ENCODE measurements at places on chromosomes 16 and 17.

DNA sequence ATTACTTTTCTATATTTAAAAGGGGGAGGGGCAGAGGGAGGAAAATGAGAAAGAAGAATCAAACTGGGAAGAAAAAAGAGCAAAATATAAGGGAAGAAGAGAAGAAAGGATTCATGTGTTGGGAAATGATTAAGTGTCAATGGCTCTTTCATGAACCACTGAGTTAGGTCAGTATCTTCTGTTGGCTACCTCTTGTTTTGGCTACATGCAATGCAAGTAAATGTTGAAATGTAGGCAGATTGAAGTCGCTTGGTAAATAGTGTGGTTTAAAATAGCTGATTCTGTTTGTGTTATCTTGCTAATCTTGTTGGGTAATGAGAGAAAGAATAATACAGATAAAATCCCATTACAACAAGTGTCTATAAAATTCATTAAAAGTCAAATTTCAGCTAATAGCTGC is 27.2 kb downstream of the COX11 start:
- DNase-seq = no peak

DNA sequence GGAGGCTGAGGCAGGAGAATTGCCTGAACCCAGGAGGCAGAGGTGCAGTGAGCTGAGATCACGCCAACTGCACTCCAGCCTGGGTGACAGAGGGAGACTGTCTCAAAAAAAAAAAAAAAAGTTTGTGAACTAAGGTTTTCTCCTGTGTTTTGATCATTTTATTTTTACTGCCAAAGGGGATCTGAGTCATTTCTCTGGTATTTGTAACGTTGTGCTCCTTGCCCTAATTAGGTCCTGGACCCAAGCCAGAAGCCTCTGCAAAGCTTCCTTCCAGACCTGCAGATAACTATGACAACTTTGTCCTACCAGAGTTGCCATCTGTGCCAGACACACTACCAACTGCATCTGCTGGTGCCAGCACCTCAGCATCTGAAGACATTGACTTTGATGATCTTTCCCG is 32.1 kb downstream of the IST1 start:
- DNase-seq = no peak

DNA sequence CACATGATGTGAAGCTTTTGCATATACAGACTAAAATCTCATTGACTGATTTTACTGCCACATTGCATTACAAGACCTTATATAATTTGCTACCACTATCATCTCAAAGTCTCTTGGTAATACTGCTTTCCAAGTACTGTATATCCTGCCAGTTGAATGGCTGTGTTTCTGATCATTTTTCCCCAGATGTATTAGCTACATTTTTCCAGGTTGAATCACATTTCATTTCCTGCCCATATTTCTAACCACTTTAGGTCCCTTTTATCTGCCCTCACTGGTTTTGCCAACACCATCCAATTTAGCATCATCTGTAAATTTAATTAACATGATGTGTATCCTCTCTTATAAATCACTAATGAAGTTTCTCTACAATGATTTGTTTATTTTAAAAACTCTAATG is 365.7 kb upstream of the PMFBP1 start:
- no peak for DNase-seq

DNA sequence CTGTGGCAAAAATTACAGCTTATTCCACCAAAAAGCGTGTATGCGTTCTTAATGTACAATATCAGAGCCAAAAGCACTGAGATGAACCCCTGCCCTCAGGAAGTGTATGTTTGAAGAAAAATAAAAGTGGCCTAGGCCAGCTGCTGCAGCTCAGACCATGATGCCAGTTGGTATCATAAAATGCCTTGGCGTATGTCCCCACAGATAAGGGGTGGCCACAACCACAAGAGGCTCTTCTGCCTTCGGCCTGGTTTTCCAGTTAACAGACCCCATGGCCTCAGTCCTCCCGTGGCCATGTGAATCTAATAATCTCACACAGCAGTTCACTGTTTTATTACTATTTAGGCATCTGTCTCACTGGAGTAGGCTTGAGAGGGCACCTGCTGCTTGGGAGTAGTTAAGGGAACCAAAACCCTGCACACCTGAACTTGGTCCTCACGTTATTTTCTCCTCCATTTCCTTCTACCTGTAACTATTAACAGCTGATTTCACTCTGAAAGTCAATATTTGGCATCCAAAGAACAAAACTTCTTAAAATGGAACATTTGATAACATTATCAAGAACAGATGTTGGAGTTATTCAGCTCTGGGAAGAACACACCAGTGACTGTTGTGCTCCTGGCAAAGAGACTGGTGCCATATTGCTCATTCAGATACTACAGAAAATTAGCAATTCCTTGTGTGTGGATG is 34.8 kb upstream of the ERN1 start:
- DNase-seq = no peak

- DNase-seq = no peak
These were observed 49.4 kb upstream of the CDC42EP4 start for GRCh38 chr17:73360961-73361761.

GRCh38 chr16:72530434-72530833 is 358.5 kb upstream of the PMFBP1 start:
- no peak for DNase-seq

DNA sequence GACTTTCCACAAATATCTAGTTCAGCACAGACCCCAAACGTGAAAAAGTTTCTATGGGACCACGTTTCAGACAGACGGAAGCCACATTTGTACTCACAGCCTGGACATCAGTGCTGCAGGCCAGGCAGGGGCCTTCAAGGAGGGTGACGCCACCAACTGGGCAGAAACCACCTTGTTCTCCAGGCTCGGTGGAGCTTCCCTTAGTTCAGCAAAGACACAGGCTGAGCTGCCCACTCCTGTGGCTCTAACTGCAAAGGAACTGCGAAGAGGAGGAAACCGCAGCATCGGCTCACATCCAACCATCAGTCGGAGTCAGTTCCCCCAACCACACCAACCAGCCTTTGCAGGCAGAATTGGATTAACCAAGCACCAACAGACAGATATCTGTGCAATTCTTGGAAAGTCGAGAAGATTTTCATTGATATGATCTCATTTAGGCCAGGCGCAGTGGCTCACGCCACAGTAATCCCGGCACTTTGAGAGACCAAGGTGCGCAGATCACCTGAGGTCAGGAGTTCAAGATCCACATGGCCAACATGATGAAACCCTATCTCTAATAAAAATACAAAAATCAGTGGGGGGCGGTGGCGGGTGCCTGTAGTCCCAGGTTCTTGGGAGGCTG is 73.3 kb upstream of the CNEP1R1 start:
- no peak for DNase-seq

- DNase-seq = no peak
These were observed 80.0 kb downstream of the KCNJ18 start for GRCh38 chr17:21772321-21772720.

DNA sequence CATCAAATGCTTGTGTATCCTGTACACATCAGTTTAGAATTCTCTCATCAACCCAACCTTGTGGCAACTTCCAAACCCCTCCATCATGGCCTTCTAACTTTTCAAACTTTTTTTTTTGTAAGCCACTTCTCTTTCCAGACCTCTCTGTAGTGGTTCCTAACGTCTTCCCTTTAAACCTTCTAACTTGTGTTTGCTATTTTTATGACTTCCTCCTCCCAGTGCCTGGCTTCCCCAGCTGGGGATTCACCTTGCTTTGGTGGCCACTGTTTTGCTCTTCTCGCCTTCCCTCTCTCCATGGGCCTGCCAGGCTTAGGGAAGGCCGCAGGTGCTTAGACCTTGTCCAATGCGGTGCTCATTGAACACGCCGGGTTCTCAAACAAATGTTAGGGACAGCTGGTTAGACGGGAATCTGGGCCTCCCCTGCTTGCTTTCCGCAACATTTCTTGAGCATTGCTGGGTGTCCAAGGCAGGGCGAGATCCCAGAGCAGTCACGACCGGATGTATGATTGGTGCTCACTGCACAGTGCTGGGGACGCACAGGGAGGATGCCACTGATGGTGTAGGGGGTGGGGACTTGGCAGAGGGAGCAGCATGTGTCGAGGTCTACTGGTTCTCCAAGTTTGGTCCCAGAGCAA is 1.1 kb upstream of the XYLT2 start:
- no peak for DNase-seq

DNA sequence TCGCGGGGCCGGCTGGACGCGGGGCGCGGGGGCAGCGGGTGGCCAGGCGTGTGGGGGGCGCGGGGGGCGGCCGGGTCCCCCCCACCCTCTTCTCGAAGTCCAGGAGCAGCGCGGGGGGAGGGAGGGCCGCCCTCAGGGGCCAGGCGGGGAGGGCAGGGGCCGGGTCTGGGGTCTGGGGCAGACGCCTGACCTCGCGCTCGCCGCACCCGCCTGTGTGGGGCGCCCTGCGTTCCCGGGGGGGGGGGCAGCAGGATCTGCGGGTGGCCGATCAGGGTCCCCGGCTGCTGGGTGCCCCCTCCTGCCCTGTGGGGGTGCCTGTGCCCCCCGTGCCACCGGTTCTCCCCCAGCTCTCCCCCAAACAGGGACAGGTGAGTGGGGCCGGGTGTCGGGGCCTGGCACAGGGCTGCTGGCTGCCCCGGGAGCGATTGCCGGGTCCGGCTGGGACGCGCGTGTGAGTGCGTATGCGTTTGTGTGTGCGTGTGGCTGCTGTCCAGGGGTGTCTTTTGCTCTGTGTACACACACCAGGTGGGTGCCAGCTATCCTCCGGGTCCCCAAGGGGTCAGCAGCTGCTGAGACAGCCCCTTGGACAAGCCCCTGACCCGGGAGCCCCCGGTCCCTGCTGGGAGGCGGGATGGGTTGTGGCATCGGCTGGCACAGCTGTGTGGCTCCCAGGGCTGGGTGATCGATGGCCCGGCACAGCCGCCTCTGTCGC is 663 bp downstream of the PRR35 start:
- DNase-seq = no peak

- DNase-seq = no peak
These were observed 16.7 kb upstream of the ADGRG1 start for GRCh38 chr16:57611706-57612105.

DNA sequence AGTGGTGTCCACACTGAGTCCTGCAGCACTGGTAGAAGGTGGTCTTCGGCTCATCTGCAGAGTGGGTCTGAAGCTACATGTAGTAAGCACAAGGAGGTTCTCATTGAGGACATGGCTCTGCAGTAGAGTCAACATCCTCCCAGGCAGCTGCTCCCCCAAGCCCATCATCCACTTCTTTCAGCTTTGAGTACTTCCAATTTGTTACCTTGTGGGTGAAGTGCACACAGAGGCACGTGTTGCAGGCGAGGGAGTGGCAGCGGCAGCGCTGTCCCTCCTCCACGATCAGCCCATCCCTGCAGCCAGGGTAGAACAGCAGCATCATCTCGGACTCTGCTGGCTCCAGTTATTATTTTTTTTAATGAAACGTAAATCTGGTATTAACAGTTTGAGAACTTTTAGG is 1.8 kb upstream of the SSTR2 start:
- DNase-seq = no peak

DNA sequence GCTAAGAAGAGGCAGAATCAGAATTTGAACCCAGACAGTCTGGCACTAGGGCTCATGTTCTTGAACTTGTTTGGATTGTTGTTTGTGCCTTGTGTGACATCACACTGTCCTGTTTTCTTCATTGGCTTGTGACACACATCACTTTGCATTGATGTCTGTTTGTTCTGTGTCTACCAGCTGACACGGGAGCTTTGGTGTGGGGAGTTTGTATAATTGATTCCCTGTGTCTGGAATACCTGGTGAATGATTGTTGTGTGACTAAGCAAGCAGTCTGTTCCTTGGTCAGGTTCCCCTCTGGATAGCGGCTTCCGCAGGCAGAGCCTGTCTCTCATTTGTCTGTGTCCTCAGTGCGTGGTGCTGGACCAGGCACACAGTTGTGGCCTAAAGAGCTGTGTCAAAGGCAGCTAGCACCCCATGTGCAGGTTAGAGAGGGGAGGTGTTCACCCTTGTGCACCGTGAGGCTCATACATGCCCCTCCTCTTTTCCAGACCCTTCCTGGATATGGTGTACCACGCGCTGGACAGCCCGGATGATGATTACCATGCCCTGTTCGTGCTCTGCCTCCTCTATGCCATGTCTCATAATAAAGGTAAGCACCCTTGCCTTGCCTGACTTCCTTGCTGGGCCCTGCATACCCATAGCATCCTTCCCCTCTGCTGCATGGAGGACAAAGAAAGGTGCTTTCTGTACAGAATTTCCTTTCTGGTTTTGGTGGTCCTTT is 80.1 kb downstream of the CLEC16A start:
- no peak for DNase-seq

GRCh38 chr16:49307176-49307575 is 25.5 kb upstream of the CBLN1 start:
- no peak for DNase-seq

DNA sequence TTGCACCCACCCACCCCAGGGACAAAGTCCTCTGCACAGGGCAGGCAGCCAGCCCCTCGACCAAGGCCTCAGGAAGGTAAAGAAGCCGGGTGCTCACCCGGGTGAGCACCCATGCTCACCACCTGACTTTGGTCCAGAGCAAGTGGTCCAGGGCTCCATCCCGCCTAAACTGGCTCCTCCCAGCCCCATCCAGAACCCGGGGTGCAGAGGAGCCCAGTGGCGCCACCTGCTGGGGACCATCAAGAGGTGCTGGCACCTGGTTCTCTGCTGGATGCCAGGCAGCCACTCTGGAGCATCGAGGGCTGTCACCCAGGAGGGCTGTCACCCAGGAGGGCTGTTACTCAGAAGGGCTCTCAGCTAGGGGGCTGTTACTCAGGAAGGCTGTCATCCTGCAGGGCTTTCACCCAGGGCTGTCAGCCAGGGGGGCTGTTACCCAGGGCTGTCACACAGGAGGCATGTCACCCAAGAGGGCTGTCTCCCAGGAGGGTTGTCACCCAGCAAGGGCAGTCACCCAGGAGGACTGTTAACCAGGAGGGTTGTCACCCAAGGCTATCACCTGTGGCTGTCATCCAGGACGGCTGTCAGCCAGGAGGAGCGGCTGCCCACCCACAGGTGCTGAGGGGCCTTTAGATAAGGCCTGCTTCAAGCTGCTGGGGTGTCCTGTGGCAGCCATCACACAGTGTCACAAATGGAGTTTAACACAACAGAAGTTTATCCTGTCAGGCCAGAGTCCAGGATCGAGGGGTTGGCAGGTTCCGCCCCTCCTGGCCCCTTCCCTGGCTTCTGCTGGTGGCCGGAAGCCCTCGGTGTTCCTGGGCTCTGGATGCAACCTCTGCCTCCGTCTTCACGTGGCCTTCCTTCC is 98.5 kb downstream of the TNFRSF13B start:
- no peak for DNase-seq

DNA sequence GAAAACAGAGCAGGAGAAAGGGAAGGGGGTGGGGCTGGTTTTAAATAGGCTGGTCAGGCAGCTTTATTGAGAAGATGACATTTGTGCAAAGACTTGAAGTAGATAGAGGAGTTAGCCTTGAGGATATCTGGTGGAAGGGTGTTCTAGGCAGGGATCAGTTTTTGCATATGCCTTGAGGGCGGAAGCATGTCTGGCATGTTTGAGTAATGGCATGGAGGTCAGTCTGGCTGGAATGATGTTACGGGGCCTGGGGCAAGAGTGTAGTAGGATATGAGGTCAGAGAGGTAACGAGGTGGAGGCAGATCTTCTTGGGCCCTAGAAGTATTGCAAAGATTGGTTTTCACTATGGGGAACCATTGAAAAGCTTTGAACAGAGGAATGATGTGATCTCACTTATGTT is 4.8 kb downstream of the RABEP1 start:
- no peak for DNase-seq

DNA sequence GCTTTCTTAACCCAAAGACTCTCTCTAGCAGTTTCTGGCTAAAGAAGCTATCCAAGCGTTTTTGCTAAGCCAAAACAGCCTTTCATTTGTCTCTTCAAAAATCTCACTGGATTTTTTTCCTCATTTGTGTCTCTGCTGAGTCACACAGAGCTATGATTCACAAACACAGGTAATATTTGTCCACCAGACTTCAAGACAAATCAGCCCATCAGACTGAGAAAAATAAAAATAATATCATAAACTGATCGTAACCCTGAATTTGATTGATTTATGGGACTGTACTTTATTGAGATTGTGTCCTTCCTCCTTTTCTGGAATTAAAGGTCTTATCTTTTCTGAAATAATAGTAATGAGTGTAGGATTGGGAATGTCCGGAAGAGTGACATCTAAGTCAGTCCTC is 25.8 kb downstream of the TRIM16 start:
- no peak for DNase-seq

Data from caudate nucleus (tissue), 63 donors.